ENCODE measurements at places on chromosomes 7 and 10.

GRCh38 chr7:156499247-156499881 is 141.2 kb upstream of the RNF32 start:
- no peak for DNase-seq

DNA sequence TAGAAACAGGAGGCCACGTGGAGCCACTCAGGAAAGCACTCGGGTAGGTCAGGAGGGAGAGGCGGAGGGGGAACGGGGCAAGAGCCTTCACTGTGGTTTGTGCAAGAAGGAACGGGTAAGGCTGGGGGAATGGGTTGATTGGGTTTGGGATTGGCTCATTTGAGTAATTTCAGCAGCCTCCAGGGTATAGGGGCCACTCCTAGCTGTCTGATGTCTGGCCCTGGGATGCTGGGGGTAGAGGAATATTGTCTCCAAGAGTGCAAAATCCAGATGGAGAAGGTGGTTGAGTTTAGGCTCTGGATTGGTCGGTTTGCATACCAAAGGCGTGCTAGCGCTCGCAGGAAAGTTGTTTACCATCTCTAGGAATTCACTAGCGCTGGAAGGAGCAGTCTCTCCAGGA is 47.2 kb downstream of the MYL10 start:
- DNase-seq: no peak

DNA sequence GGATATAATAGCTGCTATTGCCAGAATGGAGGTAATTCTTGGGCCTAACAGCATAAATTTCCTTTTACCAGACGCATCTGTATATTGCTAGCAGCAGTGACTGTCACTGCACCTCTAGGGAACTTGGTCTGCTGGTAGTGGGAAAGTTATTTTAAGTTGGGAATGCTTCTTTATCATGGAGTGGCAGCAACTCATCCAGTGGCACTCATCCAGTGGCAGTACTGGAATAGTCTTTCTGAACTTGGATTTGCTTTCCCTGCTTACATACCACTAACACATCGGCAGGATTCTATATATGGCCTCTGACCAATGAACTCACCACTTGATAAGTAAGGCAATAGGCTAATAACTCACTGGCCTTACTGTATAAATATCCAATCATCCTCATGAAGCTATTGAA is 22.0 kb upstream of the ICA1 start:
- no peak for DNase-seq

GRCh38 chr7:18873734-18874336 is 243.6 kb downstream of the TWIST1 start:
- no peak for DNase-seq

DNA sequence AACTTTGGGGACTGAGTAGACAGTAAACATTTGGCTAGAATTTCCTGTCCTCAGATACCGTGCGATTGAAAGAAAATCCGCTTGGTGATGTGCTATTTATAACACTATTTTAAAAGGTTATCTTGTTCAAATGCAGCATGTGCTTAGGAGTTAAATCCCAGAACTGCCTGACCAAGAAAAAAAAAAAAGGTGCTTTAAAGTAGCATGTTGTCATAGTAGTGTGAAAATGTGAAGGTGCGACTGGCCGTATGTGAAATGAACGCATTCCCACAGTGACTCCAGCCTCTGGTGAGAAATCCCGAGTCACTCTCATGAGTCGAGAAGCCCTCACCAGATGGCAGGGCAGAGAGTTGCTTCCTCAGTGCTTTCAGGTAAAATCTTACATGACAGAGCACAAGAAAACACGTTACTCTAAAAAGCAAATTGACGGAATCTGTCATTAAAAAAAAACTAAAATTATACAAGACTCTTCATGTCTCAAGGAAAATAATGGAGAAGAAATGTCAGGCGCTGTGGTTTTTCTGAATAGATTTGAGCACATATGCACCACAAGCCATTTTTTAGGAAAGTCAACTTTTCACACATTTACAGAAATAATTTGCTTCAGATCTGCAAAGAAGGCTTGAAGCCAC is 18.4 kb upstream of the KLF6 start:
- no peak for DNase-seq

DNA sequence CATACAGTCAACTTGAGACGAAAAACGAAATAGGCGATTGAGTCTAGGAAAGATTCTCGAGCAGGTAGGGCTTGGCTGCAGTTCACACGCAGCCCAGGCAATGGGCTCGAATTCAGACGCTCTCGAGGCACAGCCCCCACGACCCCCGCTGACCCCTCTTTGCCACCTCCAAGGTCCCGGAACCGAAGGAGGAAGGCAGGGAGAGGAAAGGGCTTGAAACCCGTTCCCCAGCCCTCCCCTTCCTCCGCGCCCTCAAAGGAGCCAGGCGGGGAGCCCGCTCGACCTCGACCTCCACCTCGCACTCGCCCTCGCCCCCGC is 441 bp downstream of the CCDC186 start:
- no peak for DNase-seq

DNA sequence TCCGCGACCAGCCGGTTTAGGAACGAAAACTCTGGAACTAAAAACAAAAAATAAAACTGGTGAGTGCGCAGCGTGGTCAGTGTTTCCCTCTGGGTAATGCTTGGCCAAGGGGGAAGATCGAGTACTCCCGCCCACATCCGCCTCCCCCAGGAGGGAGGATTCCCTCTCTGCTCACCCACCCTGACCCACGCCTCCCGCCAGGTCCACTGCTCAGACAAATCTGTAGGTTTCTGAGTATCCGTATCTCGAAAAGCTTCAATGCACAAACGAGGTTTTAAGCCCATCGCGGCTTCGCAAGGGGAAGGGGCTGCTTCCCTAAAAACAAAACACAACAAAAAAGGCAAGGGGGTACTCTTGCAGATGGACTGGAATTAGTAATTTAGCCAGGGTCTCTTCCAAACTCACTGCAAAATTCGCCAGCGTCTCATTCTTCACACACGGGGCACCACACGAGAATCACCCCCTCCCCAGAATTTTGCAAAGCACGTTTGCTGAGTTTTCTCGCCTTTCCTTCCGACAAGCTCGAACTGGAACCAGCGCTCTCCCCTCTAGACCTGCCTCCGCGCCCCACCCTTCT is 75.2 kb downstream of the INSIG1 start:
- no peak for DNase-seq

DNA sequence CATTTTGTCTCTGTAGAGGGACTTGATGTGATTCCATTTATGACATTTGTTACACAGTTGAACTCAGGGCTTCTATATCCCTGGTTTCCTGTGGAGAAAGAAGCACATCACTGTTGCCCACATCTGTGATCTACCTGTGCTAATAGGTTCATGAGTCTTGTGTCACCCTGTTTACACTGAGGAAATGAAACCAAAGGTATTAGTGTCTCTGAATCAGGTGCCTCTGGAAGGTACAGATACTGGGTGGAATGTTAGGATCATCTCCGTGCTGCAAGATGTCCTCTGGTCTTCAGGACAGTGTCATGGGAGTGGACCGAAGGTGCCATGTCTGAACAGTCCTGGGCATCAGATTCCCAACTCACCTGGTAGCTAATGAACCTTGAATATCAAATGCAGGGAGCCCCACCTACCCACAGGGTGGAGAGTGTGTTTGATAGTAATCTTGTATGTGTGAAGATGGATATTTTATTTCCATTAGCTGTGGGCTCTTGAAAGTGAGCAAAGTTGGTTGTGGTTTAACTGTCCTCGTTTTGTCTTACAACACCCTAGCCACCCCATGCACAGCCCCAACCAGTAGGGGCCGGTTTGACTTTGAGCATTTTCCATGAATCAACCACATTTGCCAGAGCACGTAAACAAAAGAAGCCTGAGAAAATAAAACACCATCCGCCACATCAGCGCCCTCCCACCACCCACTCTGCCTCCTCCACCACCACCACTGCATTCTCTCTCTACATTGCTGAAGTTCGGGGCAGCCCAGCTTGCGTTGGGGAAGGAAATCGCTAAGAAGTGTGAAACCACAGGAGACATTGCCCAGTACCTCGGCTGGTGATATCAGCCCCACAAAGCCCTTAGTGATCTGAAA is 40.7 kb downstream of the TARP start:
- no peak for DNase-seq

DNA sequence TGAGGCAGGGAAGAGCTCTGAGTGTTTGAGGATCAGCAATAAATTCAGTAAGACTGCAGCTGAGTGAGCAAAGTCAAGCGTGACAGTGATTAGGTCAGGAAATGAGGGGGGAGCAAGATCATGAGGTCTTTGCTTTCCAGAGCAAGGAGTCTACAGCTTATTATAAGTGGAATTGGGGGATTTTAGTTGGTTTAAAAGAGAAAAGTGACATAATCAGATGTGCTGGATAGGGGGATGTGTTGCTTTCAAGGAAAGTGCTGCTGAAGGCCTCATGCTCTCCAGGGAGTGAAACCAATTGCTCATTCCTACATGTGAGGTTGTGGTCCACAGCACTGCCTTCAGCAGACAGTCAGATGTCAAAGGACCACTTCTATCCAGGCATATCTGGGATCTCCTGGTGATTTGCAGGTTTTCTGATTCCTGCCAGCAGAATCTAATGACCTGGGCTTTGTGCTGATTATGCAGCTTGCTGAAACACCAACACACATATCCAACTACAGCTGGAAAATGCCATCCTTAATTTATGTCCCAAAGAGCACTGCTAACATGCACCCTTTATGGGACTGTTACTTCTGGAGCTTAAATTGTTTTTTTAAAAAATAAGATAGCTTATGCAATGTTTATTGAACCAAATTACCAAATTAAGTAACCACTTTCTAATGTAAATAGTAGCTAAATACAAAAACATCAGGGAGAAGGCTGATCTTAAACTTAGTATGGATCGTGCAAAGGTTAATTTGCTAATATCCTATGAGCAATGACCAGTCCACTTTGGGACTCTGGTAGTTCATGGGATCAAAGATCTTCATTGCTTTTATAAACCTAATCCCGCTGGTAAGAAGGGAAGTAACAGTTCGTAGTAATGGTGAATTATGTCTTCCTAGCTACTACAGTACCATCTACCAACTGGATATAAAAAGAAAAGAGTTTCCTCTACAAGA is 607.6 kb downstream of the KCNMA1 start:
- no peak for DNase-seq

- DNase-seq: no peak
These were observed 344.7 kb upstream of the NPSR1 start for GRCh38 chr7:34313289-34313688.

DNA sequence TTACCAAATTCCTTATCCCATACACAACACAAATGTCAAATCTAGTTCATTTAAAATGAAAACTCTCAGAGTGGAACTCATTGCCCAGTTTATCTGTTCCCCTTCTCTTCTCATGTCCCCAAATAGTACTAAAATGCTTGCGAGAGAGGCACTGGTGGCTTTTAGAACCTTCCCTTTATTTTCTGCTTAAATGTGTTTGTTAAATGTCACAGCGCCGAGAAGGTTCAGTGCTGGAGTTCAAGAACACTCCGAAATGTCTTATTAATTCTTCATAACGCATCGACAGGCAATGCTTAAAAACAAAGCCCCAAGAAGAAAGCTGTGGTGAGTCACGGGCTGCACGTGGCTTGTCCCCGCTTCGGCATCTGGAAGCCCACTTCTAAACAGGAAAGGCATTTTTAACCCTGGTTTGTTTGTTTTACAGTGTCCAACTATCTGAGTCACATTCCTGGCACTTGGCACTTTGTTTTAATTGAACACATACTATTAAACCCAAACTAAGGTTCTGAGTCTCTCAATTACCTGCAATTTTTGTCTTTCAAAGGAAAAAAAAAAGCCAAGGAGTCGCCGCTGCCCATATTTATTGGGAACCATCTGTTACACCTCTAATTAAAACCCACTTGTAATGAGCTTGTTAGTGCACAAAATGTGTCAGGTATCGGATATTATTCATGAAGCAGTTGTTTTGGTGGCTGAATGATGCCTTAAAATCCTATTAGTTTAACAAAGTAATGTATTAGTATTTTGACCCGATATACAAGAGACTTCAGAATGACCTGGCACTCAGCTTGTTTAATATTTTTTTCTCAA is 49.9 kb upstream of the MGMT start:
- no peak for DNase-seq

DNA sequence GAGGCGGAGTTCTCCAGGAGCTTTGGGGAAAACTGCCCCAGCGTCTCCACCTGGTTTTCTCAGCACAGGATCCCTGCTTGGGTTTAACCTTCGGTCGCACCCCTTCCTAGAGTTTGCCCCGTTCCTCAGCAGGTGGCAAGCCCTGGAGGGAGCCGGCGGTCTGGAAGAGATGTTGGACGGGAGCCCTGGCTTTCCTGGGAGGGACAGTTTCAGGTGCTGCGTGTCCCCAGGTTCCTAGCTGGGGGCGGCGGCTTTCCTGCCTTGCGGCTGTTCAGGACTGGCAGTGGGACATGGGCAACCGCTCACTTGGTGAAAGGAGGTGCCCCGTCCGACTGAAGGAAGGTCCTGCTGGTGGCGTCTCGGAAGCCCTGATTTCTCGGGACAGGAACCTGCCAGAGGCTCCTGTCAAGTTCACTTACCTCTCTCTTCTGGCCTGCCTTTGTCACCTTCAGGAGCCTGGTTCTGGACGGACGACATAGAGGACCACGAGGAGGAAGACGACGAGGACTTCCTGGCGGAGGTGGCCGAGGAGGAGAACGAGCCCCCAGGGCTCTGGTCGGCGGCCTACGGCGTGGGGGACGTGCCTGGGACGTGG is 14.8 kb downstream of the ZNF316 start:
- DNase-seq: no peak

DNA sequence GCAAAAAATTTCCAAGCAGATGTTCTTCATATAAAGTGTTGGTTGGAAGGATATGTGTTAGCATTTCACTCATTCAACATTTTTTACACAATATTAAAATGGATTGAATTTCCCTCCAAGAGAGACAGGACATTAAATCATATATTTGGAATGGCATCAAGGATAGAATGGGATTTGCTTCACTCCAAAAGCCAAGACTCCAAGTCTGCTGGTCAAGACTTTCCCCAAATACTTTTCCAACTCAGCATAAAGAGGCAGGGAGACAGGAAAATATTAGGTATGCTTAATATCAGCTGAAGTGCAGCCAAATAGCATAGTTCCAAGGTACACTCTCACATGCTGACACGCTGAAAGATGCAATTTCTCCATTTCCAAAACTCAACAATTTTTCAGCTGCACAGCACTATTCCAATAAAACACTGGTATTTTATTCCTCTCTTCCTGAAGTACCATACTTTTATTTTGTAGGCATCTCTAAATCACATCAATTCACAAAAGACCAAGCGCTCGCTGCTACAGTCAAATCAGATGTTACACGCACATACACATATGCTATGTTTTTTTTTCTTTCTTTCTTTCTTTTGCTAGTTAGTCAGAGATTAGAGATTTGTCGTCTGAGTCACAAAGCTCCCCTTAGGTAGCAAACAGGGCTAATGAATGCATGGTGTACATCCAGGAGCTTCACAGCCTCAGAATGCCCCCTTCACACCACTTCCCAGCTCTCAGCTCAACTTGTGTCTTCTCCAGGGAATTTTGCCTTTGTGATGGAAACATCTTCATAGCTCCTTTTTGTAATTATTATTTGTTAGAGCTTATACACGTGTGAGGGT is 1033.8 kb upstream of the AUTS2 start:
- no peak for DNase-seq

- peak; percentile 20 for DNase-seq
These were observed 104.7 kb downstream of the CHCHD3 start for GRCh38 chr7:132977234-132977633.

DNA sequence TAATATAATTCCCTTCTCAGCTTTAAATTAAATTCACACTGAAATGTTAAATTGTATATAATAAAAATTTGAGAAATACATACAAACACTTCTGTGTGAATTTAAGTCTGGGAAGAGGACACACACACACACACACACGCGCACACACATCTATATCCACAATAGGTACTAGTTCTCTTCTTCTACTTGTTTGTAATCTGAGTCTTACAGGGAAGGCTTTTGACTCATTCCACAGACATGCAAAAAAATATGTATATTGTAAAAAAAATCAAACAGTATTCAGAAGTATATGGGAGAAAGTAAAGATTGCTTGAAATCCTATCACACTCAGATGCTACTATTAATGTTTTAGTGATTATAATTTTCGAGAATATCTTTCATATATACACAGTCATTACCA is 276.2 kb downstream of the MDFIC start:
- no peak for DNase-seq

Measured in NCI-H2081 (cell line).